Thyroid gland (tissue), 4 donors: ENCODE measurements at places on chromosomes 7 and 10. TPM values are rescaled to one million over a fixed set of nuclear protein-coding genes. Genes with fewer than 3 reads are reported as not detected.

Gene CDHR1
- not detected for total RNA-seq

Gene CCL26
- not detected for total RNA-seq

Gene LRIT1
- not detected for total RNA-seq

Gene H2BK1
- not detected for total RNA-seq

Gene ADARB2
- 0.08 TPM for total RNA-seq
